ENCODE measurements at places on chromosomes 3 and 15. TPM values are rescaled to one million over a fixed set of nuclear protein-coding genes. Genes with fewer than 3 reads are reported as not detected.

SPRED1 gene
- total RNA-seq: 12.9 TPM

RPL32 gene
- total RNA-seq: 1,124 TPM

GRAMD2A gene
- total RNA-seq: 1.1 TPM

PRKCI gene
- total RNA-seq: 31.1 TPM

VIPR1 gene
- total RNA-seq: not detected

GOLGA6L26 gene
- total RNA-seq: not detected
